ENCODE measurements at places on chromosomes 7 and 10.

GRCh38 chr10:109861081-109861480, 62.2 kb downstream of the XPNPEP1 start:
- DNase-seq = no peak
- no peak overlapping the region for H3K4me3 ChIP-seq

GRCh38 chr10:71531485-71532446, 135.0 kb downstream of the CDH23 start:
- H3K4me1 ChIP-seq = no peaks in the 10 kb centered on the region
- DNase-seq = peak; percentile 7
- H3K27ac ChIP-seq = no peak overlapping the region
- H3K36me3 ChIP-seq = no peaks in the 10 kb centered on the region

GRCh38 chr10:103079100-103079499, 114.0 kb downstream of the NT5C2 start:
- H3K36me3 ChIP-seq = peaks cover 15% of the 10 kb centered on the region
- H3K4me1 ChIP-seq = no peaks in the 10 kb centered on the region
- DNase-seq = no peak
- no peak overlapping the region for H3K27ac ChIP-seq
- H3K27me3 ChIP-seq = no peaks in the 10 kb centered on the region
- H3K4me3 ChIP-seq = no peak overlapping the region

DNA sequence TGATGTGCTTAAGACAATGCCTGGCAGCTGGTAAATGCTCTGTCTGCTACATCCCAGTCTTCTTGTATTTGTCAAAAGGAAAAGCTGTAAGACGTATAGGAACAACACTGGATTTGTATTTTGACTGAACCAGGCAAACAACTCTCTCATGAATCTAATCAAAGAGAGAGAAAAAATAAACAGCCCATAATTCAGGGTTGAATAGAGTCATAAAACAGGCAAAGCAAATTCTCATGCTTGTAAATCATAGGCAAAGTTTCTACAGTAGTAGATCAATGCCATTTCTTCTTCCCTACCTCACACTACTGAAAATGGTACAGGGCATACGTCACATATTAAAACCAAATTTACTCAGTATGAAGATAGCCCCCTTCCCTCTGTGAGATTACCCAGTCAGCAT, 166.3 kb downstream of the SKIDA1 start:
- no peaks in the 10 kb centered on the region for H3K27me3 ChIP-seq
- no peaks in the 10 kb centered on the region for H3K36me3 ChIP-seq
- H3K4me1 ChIP-seq = no peaks in the 10 kb centered on the region
- DNase-seq = no peak

DNA sequence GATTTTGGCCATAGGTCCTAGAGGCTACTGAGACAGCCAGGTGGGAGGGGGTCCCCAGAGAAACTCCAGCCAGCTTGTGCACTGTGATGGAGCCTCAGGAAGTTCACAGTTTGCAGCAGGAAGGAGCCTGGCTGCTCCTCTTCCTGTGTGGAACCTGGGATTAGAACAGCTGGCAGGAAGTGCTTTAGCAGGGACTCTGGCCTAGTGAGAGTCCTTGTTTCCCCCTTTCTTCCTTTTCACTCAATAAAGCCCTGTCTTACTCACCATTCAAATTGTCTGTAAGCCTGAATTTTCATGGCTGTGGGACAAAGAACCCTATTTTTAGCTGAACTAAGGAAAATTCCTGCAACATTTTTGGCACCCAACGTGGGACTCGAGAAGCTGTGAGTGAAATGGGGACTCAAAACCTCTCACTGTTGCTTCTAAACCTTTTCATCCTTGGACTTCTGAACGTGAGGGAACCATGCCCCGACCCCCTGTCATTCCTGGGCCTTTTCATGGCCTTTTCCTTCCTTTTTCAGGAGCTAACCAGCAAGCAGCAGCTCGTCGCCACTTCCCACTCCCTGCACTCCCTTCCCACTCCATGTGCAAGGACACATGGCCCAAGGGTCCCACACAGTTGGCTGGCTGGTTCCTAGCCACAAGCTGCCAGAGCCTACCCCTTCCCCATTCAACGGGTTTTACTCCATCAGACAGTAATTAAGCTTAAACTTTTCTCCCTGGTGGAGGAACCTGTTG, 32.8 kb upstream of the SORCS3 start:
- no peak overlapping the region for H3K4me3 ChIP-seq
- no peaks in the 10 kb centered on the region for H3K27me3 ChIP-seq
- H3K4me1 ChIP-seq = no peaks in the 10 kb centered on the region
- no peak overlapping the region for H3K27ac ChIP-seq

DNA sequence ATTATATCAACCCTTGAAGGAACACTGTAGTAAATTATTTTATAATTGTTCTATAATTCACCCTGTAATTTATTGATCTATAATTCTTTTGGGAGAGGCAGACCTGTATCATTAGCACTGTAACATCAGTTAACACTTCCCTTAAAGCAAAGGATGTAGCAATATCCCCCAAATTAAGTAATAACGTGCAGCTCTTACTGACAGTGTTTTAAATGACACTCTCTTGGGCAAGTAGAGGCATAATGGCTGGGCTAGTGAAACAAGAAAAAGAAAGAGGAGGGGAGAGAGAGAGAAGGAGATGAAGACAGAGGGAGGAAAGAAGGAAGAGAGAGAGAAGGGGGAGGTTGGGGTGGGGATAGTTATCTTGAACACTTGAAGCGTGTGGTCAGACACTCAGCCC, 161.0 kb upstream of the RNF32 start:
- H3K27me3 ChIP-seq = peaks cover 5% of the 10 kb centered on the region
- no peak for DNase-seq
- H3K4me1 ChIP-seq = peaks cover 5% of the 10 kb centered on the region
- no peak overlapping the region for H3K27ac ChIP-seq

GRCh38 chr10:88493691-88494483, 89.2 kb downstream of the RNLS start:
- no peaks in the 10 kb centered on the region for H3K36me3 ChIP-seq
- no peaks in the 10 kb centered on the region for H3K4me1 ChIP-seq
- no peak for DNase-seq
- H3K27me3 ChIP-seq = no peaks in the 10 kb centered on the region
- no peak overlapping the region for H3K4me3 ChIP-seq

- no peaks in the 10 kb centered on the region for H3K4me1 ChIP-seq
- no peaks in the 10 kb centered on the region for H3K36me3 ChIP-seq
- no peak overlapping the region for H3K27ac ChIP-seq
- no peak for DNase-seq
Observed at GRCh38 chr7:95793658-95794057, 21.3 kb downstream of the DYNC1I1 start.

Data from natural killer cell (primary cell).